LNCaP clone FGC (cell line): ENCODE measurements at places on chromosomes 7 and 10.
A peak's percentile ranks its signal among the peaks of the same experiment; 100 is the strongest.

- DNase-seq = no peak
Measured at GRCh38 chr10:71204746-71205145, 7.6 kb upstream of the UNC5B start.

DNA sequence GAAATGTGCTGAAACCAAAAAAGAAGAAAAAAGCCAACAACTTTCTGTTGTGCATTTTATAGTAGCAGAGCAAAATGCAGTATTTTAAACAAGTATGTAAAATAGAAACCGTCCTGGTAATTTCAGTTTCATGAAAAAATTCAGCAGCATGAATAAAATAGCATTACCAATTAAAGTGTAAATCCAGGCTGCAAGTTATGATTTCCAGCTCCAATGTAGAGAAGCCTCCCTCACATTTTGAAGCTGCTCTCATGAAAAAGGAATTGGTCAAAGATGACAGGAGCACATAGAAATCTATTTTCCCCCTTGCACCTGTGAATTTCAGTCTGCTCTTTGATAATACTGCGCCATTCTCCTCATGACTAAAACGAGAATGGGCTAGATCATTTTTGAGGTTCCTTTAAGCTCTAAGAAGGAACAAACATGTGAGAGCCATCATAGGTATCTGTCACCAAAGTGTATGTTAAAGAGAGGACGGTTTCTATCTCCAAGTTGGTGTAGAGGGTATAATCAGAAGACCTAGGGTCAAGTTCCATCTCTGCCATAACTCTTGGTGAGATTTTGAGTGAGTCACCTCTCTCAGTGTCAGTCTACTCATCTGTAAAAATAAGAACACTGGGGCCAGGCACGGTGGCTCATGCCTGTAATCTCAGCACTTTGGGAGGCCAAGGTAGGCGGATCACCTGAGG lies 107.5 kb downstream of the MTPAP start:
- no peak for DNase-seq

DNA sequence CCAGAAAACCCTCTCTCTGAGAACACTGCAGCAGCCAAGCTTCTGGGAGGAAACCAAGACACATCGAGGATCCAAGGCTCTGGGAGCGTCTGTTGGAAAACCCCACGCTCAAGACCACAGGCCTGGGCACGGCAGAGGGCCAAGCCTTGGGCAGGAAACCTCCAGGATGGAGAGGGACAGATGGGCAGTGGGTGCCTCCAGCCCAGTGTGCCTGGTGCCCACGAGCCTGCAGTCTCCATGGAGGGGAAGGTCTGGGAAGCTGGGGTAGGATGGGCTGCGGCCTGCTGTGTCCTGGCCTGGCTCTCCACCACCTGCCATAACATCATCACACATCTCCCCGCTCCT lies 96.1 kb downstream of the FAM53B start:
- no peak for DNase-seq

- DNase-seq = no peak
Measured at GRCh38 chr10:72648301-72648700, 22.4 kb upstream of the MICU1 start.

- DNase-seq = peak; percentile 51
Measured at GRCh38 chr7:108613147-108613948, 43.7 kb downstream of the DNAJB9 start.

DNA sequence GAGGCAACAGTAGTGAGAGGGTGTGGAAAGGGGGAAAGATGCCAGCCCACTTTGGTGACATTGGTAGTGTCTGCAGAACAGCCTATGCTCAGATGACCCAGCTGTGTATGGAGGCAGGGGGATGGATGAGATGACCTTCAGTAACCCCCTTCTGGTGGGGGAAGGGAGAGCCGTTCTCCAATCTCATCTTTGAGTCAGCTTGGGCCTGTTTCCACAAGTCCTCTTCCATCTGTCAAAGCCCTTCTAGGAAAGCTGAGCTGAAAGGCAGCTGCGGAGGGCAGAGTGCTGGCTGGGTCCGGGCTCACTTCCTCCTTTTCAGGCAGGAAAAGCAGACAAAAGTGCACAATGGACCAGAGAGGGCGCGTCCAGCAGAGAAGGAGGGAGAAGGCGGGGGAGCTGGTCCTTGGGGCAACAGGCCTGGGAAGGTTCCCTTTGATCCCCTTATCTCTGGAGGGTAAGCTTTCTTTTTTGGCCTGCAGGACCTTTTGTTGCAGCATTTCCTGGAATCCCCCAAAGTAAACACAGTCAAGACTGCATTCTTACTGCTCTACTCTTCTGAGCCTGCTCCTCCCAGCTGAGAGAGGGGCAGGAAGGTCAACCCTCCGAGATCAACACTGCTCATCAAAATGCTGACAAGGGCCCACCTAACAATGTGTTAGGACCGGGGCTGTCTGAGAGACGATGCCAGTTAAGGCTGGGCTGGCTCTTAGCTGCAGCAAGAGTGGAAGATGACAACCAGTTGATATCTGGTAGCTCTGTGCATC lies 1.2 kb upstream of the LRMDA start:
- no peak for DNase-seq

GRCh38 chr7:151839451-151839921 lies 37.4 kb downstream of the PRKAG2 start:
- DNase-seq = no peak

- no peak for DNase-seq
Measured at GRCh38 chr7:19094598-19095352, 22.7 kb downstream of the TWIST1 start.

DNA sequence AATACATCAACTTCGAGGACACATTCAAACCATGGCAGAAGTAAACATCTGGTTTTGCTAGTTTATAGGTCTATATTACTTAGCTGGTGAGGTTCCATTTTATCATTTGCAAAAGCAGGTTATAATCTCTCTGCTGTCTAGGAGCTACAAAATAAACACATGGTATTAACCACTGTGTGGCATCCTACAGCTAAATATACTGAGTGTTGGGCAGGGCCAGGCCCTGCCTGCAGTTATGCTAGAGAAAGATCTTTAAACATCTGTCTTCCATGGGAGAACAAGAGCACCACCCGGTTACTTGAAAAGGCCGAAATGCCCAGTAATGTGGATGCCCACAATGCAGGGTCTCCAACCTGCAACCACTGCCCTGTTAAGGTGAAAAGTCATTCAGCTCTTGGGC lies 20.6 kb upstream of the FKBP9 start:
- DNase-seq = no peak

- DNase-seq = no peak
Measured at GRCh38 chr7:116224492-116225098, 14.3 kb downstream of the TES start.

DNA sequence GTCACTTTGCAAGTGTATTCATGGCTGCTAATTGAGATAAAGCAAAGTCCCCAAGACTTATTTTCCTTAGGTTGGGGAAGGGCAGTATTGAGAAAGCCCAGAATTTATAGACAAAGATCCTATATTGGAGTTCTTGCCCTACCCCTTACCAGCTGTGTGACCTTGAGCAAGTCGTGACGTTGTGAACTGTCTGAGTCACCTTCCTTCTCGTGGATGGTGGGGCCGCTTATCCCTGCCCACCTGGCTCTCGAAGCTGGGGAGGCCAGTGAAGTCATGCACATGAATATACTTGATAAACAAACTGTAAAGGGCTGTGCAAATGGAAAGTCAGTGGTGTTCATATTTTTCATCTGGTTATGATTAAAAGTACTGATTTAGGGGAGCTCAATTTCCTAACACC lies 127.4 kb downstream of the TACC2 start:
- no peak for DNase-seq

GRCh38 chr10:82092111-82092510 lies 217.1 kb downstream of the NRG3 start:
- no peak for DNase-seq

DNA sequence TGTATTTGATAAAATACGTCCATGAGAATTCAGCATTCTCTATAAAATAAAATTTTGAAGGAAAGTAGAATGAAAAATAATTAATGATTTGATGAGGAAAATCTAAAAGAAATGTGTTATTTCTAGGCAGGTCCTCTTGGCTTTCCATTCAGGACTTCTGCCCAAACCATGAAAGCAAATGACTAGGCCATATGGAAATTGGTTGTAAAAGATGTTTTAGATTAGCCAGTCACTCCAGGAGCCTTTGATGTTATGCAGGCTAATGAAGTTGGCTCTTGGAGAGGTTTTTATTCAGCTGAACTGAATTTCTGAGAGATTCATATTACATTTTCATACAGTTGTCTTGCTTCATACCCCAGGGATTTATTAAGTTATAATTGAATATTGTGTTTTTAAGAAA lies 452.8 kb downstream of the SDK1 start:
- no peak for DNase-seq

- no peak for DNase-seq
Measured at GRCh38 chr7:81549484-81550016, 220.3 kb downstream of the HGF start.

- peak; percentile 40 for DNase-seq
Measured at GRCh38 chr7:157851501-157852067, 514.8 kb downstream of the DNAJB6 start.

GRCh38 chr10:116771101-116771958 lies 29.0 kb upstream of the HSPA12A start:
- no peak for DNase-seq

DNA sequence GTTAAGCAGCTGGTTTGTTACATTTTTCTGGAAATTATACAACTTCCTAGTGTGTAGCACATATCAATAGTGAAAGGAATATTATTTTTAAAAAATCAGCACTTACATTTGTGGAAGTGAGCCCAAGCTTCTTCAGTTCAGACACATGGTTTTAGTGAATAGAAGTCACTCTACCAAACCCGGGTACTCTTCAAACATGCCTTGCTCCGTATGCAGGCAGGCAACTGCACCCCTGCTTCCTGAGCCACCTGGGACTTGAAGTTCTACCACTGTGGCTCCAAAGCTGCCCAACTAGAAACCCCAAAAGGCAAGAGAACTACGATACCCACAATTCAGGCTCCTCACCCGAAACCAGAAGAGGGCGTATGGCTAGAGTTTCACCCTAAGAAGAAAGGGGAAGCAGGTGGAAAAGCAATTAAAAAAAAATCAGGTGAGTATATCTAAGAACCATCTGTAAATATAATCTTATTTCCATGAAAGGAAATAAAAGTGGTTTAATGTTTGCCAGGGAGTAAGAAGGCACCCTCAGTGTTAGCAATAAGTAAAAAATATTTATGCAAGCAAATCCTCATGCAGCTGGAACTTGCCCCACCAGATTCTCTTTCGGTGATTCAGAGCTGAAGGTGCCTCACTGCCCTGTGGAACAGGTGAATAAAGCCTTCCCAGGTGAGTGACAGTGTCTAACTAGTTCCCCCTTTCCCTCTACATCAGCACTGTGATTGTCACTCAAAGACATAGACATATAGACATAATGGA lies at the start of gene MACC1:
TSS of gene MACC1 (minus strand) at position 192 of the 756 bp plus-strand sequence. CDS start 55,522 bp downstream, outside the sequence.
- peak; percentile 13 for DNase-seq

DNA sequence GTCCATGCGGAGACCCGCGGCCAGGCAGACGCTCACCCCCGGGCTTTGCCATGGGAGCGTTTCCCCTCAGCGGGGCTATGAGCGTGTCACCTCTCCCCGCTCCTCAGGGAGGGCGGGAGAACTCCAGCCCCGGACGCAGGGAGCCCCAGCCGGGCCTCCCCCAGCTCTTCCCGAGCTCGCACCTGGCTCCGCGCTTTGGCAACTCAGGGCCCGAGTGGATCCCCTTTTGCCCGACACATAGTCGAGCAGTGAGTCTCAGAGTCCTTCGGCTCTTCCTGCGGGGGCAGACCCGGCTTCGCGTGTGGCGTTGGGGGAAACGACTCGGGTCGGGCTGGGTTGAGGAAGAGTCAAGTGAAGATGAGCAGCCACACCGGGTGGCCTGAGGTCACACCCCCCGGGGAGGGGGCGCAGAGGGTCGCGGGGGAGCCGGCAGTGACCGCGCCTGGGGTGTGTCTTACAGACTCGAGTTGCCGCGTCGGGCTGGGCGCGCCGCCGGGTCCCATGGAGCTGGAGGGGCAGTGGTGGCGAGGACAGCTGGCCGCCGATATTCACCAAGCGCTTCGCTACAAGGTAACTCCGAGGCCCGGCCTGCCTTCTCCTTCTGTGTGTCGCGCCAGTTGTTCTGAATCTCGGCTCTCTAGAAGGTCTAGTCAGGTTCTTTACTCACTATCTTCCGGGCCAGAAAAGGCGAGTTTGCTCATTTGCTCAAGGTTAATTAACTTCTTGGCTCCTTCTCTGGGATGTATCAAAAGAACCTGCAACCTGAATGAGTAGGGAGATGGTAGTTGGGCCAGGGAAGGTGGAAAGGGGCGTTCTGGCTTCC lies 721 bp downstream of the CCNJ start:
- no peak for DNase-seq

GRCh38 chr7:107318523-107319160 lies 149.8 kb downstream of the HBP1 start:
- DNase-seq = no peak

GRCh38 chr10:11175823-11176243 lies 158.2 kb downstream of the CELF2 start:
- no peak for DNase-seq

GRCh38 chr10:123913688-123914268 lies 22.2 kb upstream of the CPXM2 start:
- no peak for DNase-seq

- no peak for DNase-seq
Measured at GRCh38 chr10:130064783-130065182, 45.8 kb downstream of the C10orf143 start.

GRCh38 chr10:105585753-105586152 lies 944.7 kb downstream of the SORCS3 start:
- no peak for DNase-seq

GRCh38 chr10:119620241-119621077 lies 23.7 kb upstream of the TIAL1 start:
- no peak for DNase-seq

DNA sequence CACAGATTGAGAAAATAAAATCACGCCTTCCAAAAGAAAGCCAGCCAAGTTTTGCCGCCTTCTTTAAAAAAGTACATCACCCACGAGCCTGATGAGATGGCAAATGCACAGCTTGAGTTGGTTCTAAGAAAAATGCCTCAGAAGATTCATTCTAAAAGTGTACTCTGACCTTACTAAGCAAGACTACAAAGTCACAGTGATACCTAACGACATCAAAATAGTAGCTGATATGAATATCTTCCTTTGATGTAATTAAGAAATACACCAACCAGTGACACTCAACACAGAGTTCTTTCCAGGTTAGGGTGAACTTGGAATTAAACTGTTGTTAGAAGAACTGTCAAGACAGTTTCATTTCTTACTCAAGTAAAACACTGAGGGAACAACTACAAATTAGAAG lies 78.0 kb upstream of the AMPH start:
- no peak for DNase-seq

- DNase-seq = no peak
Measured at GRCh38 chr7:7257899-7258692, 75.8 kb downstream of the C1GALT1 start.

GRCh38 chr7:6074612-6075380 lies 43.6 kb downstream of the ANKRD61 start:
- DNase-seq = no peak

DNA sequence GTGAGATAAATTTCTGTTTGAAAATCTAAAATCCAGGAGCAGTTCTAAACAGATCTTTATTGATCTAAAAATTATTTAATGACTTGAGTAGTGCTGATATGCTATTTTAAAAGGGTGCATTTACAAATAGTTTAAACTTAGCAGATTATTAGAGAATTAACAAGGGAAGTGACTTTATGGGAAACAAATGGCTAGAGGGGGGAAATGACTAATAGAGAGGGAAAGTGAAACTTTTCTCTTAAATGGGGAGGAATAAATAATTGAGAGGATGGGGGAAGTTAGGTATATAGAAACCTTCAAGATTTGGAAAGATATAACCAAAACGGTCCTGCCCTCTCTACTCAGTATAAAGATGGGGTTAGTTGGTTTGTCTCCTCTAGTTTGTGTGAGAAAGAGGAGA lies 90.1 kb upstream of the ARMC3 start:
- DNase-seq = no peak

- no peak for DNase-seq
Measured at GRCh38 chr10:121266370-121266769, 331.9 kb downstream of the FGFR2 start.
